ENCODE measurements at places on chromosomes 13 and 19. TPM values are rescaled to one million over a fixed set of nuclear protein-coding genes. Genes with fewer than 3 reads are reported as not detected.

DNA sequence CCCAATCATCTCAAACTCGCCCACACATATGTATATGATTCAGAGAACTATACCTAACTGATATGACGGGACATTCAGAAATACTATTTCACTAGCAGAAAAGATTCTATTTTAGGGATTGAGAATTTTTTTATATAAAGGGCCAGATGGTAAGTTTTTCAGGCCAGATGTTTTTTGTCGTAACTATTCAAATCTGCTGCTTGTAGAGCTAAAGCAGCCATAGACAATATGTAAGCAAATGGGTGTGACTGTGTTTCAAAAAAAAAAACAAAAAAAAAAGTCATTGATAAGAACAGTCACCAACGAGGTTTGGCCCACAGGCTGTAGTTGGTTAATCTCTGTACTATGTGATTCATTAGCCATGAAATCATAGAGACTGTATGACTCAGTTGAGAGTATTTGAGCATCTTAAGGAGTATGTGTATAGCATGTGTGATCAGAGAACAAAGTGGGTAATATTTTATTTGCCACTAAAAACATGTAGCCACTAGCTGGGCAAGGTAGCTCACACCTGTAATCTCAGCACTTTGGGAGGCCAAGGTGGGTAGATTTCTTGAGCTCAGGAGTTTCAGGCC lies 2724.7 kb downstream of the PCDH9 start:
- no peaks in the 10 kb centered on the region for H3K36me3 ChIP-seq
- H3K27me3 ChIP-seq: no peaks in the 10 kb centered on the region
- no peak overlapping the region for H3K27ac ChIP-seq

- no peak overlapping the region for H3K4me3 ChIP-seq
- no peak overlapping the region for H3K27ac ChIP-seq
- DNase-seq: no peak
- no peaks in the 10 kb centered on the region for H3K36me3 ChIP-seq
- no peaks in the 10 kb centered on the region for H3K27me3 ChIP-seq
- no peaks in the 10 kb centered on the region for H3K4me1 ChIP-seq
Measured at GRCh38 chr13:79246578-79246949, 159.5 kb downstream of the RBM26 start.

- no peaks in the 10 kb centered on the region for H3K27me3 ChIP-seq
- H3K4me1 ChIP-seq: no peaks in the 10 kb centered on the region
- DNase-seq: no peak
- no peak overlapping the region for H3K4me3 ChIP-seq
Measured at GRCh38 chr13:49527123-49527522, 31.4 kb downstream of the PHF11 start.

GRCh38 chr19:18167975-18168645 lies 5.5 kb upstream of the IFI30 start:
- no peaks in the 10 kb centered on the region for H3K27me3 ChIP-seq
- H3K36me3 ChIP-seq: peaks cover 9% of the 10 kb centered on the region
- H3K4me3 ChIP-seq: no peak overlapping the region
- DNase-seq: peak; percentile 62

DNA sequence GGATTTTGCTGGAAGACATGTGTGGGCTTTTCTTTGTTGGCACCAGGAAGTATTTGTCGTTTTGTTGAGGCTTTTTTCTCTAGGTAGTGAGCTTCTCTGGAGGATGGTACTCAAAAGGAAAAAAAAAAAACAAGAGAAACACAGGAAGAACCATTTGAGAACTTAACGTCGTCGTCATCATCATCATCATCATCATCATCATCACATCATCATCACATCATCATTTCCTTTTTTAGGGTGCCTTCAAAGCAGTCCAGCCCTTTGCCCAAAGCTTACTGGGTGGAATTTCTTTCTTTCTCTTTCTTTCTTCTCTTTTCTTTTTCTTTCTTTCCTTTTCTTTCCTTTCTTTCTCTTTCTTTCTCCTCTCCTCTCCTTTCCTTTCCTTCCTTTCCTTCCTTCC lies 2.2 kb upstream of the AMER2 start:
- H3K4me3 ChIP-seq: no peak overlapping the region
- DNase-seq: no peak
- no peaks in the 10 kb centered on the region for H3K36me3 ChIP-seq
- H3K4me1 ChIP-seq: peaks cover 12% of the 10 kb centered on the region
- peaks cover 4% of the 10 kb centered on the region for H3K27me3 ChIP-seq

DNA sequence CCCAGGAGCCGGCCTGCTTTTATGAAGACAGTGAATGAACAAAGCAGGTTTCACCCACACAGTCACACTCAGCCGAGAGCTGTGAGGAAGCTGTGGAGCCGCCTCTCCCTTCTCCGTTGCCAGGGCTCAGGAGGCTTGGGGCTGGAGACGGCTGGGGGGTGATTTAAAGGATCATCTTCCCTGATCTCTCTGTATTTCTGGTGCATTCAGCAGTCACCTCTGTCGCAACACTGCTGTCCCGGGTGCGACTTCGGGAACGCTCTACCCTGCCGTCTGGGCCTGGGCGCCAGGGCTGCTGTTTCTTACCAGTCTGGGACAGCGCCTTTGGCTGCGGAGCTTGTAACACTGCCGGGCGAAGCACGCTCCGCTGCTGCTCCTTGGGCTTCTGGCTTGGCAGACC lies 18.1 kb downstream of the CAPS start:
- H3K27ac ChIP-seq: no peak overlapping the region
- H3K4me3 ChIP-seq: no peak overlapping the region
- no peaks in the 10 kb centered on the region for H3K27me3 ChIP-seq

GRCh38 chr19:1725100-1726064 lies 27.9 kb upstream of the ONECUT3 start:
- H3K4me1 ChIP-seq: peaks cover 12% of the 10 kb centered on the region
- no peaks in the 10 kb centered on the region for H3K36me3 ChIP-seq
- DNase-seq: no peak

GRCh38 chr13:98707281-98707999 lies 45.0 kb downstream of the SLC15A1 start:
- no peak overlapping the region for H3K27ac ChIP-seq
- no peak for DNase-seq
- H3K4me1 ChIP-seq: no peaks in the 10 kb centered on the region

DNA sequence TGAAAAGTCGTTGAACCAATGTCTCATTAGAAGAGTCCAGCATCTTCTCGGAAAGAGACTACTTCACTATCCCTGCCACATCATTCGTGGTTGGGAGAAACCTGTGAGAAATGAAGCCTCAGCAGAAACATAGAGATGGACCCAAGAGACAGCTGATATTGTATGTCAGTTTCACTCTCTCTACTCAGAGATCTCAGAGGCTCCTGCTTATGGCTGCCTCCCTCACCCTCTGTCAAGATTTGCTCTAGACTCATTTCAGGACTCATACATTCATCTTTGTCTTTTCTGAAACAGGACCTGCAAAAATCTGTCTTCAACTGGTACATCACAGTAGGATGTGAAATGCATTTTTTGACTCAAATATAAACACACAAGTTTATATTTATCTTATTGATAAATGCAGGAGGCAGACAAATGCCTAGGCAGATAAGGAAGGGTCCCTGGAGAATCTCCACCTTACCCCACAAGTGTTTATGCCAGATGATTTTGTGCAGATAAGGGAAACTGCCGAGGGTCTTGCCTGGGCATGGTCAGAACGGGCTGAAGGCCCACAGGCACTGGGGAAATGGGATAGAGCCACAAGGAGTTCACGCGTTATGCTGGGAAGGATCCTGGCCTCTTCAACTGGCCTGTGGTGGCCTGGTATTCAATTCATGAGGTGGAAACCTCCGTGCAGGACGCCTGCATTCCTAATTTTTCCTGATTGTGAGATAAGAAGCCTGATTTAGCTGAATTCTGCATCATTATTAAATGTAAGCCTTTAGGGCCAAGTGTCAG lies 1834.0 kb upstream of the PCDH20 start:
- H3K36me3 ChIP-seq: no peaks in the 10 kb centered on the region
- no peaks in the 10 kb centered on the region for H3K27me3 ChIP-seq
- no peak overlapping the region for H3K27ac ChIP-seq
- H3K4me3 ChIP-seq: no peak overlapping the region

DNA sequence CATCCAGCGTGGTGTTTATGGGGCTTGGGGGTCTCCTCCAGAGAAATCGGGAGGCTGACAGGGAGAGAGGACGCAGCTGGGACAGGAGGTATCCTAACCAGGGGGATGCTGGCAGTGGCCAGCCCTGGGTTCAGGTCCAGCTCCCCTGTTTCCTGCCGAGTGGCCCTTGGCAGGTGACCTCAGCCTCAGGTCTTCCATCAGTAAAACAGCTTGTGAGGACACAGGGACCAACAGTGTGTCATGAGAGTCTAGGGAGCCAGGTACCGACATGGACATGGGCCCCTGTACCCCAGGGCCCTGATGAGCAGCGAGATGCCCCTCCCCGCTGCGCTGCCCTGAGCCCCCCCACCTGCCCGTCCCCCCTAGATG lies 19.6 kb downstream of the EVI5L start:
- no peak overlapping the region for H3K4me3 ChIP-seq
- H3K27me3 ChIP-seq: no peaks in the 10 kb centered on the region
- DNase-seq: no peak
- peaks cover 8% of the 10 kb centered on the region for H3K4me1 ChIP-seq
- H3K36me3 ChIP-seq: no peaks in the 10 kb centered on the region
- H3K27ac ChIP-seq: no peak overlapping the region

GRCh38 chr13:22012686-22013085 lies 341.8 kb downstream of the FGF9 start:
- no peaks in the 10 kb centered on the region for H3K27me3 ChIP-seq
- no peak overlapping the region for H3K4me3 ChIP-seq
- H3K36me3 ChIP-seq: no peaks in the 10 kb centered on the region
- no peak overlapping the region for H3K27ac ChIP-seq
- no peaks in the 10 kb centered on the region for H3K4me1 ChIP-seq

GRCh38 chr13:21998279-21998990 lies 327.6 kb downstream of the FGF9 start:
- no peak overlapping the region for H3K4me3 ChIP-seq
- DNase-seq: no peak
- no peak overlapping the region for H3K27ac ChIP-seq
- no peaks in the 10 kb centered on the region for H3K36me3 ChIP-seq

GRCh38 chr19:18713550-18714117 lies 30.2 kb downstream of the CRTC1 start:
- no peaks in the 10 kb centered on the region for H3K4me1 ChIP-seq
- no peaks in the 10 kb centered on the region for H3K36me3 ChIP-seq
- no peak for DNase-seq
- no peaks in the 10 kb centered on the region for H3K27me3 ChIP-seq

DNA sequence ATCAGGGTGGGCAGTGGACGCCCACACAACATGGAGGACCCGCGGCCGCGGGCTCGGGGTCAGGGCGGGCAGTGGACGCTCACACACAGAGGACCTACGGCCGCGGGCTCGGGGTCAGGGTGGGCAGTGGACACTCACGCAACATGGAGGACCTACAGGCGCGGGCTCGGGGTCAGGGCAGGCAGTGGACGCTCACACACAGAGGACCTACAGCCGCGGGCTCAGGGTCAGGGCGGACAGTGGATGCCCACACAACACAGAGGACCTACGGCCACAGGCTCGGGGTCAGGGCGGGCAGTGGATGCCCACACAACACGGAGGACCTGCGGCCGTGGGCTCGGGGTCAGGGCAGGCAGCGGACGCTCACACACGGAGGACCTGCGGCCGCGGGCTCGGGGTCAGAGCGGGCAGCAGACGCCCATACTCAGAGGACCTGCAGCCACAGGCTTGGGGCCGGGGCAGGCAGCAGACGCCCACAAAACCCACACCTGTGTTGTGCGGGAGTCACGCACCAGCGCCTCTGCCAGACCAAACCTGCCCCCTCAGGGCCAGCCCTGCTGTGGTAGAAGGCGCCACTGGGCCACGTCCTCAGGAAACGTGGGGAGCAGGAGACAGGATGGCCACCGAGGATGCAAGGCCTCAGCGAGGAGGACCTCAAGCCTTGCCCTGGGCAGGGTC lies 27.6 kb upstream of the C13orf46 start:
- no peak overlapping the region for H3K27ac ChIP-seq
- no peaks in the 10 kb centered on the region for H3K4me1 ChIP-seq
- no peak overlapping the region for H3K4me3 ChIP-seq
- no peaks in the 10 kb centered on the region for H3K27me3 ChIP-seq
- peaks cover 59% of the 10 kb centered on the region for H3K36me3 ChIP-seq

GRCh38 chr19:10646456-10647159 lies 7.5 kb upstream of the ILF3 start:
- H3K4me1 ChIP-seq: peaks cover 7% of the 10 kb centered on the region
- no peaks in the 10 kb centered on the region for H3K27me3 ChIP-seq
- DNase-seq: no peak
- no peak overlapping the region for H3K27ac ChIP-seq
- H3K4me3 ChIP-seq: no peak overlapping the region

GRCh38 chr19:50482271-50482855 lies 5.7 kb upstream of the GARIN5A start:
- peaks cover 41% of the 10 kb centered on the region for H3K36me3 ChIP-seq
- DNase-seq: no peak
- H3K27ac ChIP-seq: no peak overlapping the region
- H3K4me1 ChIP-seq: peaks cover 18% of the 10 kb centered on the region
- H3K4me3 ChIP-seq: no peak overlapping the region

- peak overlapping the region; percentile 64 for H3K27ac ChIP-seq
- peaks cover 67% of the 10 kb centered on the region for H3K4me1 ChIP-seq
- H3K36me3 ChIP-seq: peaks cover 18% of the 10 kb centered on the region
- no peaks in the 10 kb centered on the region for H3K27me3 ChIP-seq
- no peak for DNase-seq
Measured at GRCh38 chr19:4057931-4058692, 8.6 kb downstream of the ZBTB7A start.

- peaks cover 98% of the 10 kb centered on the region for H3K4me1 ChIP-seq
- H3K27me3 ChIP-seq: no peaks in the 10 kb centered on the region
- H3K27ac ChIP-seq: no peak overlapping the region
Measured at GRCh38 chr13:24276861-24277260, 32.5 kb upstream of the C1QTNF9 start.

GRCh38 chr19:14408491-14409145 lies 10.5 kb downstream of the DDX39A start:
- no peaks in the 10 kb centered on the region for H3K27me3 ChIP-seq
- no peak for DNase-seq
- no peak overlapping the region for H3K4me3 ChIP-seq
- peaks cover 63% of the 10 kb centered on the region for H3K4me1 ChIP-seq
- H3K36me3 ChIP-seq: peaks cover 83% of the 10 kb centered on the region
- H3K27ac ChIP-seq: no peak overlapping the region

- H3K27ac ChIP-seq: peak overlapping the region; percentile 73
- peak overlapping the region; percentile 72 for H3K4me3 ChIP-seq
- no peaks in the 10 kb centered on the region for H3K27me3 ChIP-seq
- H3K4me1 ChIP-seq: peaks cover 57% of the 10 kb centered on the region
Measured at GRCh38 chr13:39038569-39039030, 344 bp downstream of the NHLRC3 start.

- no peak overlapping the region for H3K4me3 ChIP-seq
- H3K36me3 ChIP-seq: no peaks in the 10 kb centered on the region
- no peak for DNase-seq
- H3K27me3 ChIP-seq: peaks cover 5% of the 10 kb centered on the region
Measured at GRCh38 chr19:39257227-39257626, 8.6 kb upstream of the IFNL4 start.

Gene RDH8
- not detected for total RNA-seq

Gene RASAL3
- 238 TPM for total RNA-seq

Gene FBXO27
- 0.64 TPM for total RNA-seq

Gene PRX
- 3.4 TPM for total RNA-seq

Gene NCAN
- total RNA-seq: not detected

Gene PRR22
- 5.9 TPM for total RNA-seq

Gene NRTN
- total RNA-seq: 0.61 TPM

Gene MYADM
- 45.8 TPM for total RNA-seq

Gene MBD3L2
- not detected for total RNA-seq

Gene PSG1
- total RNA-seq: not detected

Gene PLPPR3
- total RNA-seq: not detected
